Sigmoid colon (tissue), 7 donors: ENCODE measurements at places on chromosomes 2 and 18. TPM values are rescaled to one million over a fixed set of nuclear protein-coding genes. Genes with fewer than 3 reads are reported as not detected.

- DNase-seq = peak; percentile 12
Observed at GRCh38 chr2:25079050-25079635, 37.3 kb downstream of the EFR3B start.

UGT1A8 gene
- 1.8 TPM for polyA plus RNA-seq

DNA sequence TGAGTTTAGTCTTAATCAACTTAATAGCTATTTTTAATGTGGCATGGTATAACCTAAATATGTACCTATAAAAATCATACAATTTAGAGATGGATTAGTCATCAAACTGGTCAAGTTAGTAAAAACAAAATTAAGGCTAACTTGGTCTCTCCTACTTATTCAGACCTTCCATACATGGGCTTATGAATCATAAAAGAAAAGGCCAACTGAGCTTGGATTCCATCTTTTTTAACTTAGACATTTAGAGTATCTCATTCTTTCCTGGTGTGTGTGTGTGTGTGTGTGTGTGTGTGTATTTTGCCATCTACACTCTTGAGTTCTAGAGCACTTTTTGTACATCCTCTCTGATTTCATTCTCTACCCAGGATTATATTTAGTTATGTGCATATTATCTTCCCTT is 637.5 kb downstream of the PLCL1 start:
- no peak for DNase-seq

DNA sequence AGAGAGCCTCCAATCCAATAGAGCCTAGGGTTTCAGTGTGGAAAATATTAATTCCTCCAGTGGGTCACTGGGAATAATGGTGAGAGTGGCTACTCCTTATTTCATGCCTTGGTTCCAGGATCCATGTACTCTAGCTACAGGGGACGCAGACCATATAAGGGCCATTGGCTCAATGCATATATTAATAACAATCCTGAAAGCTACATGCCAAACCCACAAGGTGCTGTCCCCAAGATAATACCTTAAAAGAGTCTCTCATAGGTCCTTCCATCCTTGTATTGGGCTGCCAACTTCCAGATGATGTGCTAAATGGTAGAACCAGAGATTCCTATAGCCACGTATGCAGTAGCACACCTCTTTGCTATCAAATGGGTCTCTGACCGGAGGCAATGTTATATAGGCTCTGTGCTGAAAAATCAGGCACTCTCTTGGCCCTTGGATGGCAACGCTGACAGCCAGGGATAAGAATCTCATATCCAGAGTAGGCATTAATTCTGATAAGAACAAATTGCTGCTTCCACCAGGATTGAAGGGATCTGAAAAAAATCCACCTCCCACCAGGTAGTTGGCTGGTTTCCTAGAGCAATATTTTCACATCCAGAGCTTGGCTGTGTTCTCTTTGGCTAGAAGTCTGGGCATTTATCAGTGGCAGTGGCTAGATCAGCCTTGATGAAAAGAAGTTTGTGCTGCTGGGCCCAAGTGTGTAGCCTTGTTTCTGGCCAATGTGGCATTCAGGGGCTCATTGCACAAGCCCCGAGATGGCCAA is 218.1 kb upstream of the MGAT5 start:
- no peak for DNase-seq

TNFRSF11A gene
- 2.8 TPM for polyA plus RNA-seq

DNA sequence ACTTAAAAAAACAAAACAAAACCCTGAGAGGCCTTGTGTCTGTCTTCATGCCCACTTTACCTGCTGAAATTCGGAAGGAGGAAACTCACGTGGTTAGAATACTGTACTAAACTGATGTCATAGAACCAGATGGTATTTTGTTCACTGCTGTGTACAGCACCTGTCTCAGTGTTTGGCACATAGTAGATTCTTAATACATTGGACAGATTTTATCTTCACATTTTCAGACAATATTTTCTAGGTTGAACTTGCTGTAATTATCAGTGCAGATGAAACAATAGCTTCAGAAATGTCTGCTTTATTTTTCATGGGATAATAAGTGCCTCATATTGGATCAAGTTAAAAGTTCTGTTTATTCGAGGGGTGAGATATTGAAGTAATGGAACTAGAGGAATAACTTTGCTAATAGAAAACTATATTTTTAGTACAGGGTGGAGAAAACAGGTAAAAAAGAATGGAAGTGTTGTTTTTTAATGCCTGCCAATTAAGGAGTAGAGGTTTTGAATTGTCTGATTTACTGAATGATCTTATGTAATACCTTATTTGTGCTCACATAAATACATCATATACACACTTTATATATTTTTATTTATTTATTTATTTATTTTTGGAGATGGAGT is 23.7 kb downstream of the DDX1 start:
- DNase-seq = no peak

LYPD6 gene
- polyA plus RNA-seq = 1.0 TPM

CNTNAP5 gene
- polyA plus RNA-seq = not detected

MTCL1 gene
- 0.69 TPM for polyA plus RNA-seq

SFXN5 gene
- polyA plus RNA-seq = 12.4 TPM

GRCh38 chr2:46939626-46940359 is 24.2 kb upstream of the MCFD2 start:
- DNase-seq = no peak

AUP1 gene
- 46.5 TPM for polyA plus RNA-seq

GRCh38 chr2:200733713-200734198 is 78.0 kb upstream of the BZW1 start:
- DNase-seq = no peak

DNA sequence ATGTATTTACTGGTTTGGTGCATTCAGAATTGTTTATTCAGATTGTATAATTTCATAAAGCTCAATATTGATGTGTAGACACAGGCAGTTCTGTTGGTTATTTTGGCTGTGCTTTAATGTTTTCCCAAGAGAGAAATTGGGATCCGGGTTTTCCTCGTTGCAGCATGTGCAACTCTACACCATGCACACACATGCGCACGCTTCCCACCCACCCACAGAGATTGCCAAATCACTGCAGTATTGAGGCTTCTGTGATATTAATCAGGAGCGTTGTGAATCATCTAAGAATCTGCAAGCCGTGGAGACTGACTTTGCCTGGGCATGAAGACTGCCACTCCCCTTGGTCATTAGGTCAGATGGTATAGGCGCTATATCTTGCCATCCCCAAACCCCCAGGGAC is 571.5 kb downstream of the SLC4A3 start:
- DNase-seq = no peak

- no peak for DNase-seq
Observed at GRCh38 chr18:70044632-70045031, 97.0 kb upstream of the CD226 start.

- DNase-seq = no peak
Observed at GRCh38 chr2:146652311-146652710, 1192.5 kb upstream of the ACVR2A start.

DNA sequence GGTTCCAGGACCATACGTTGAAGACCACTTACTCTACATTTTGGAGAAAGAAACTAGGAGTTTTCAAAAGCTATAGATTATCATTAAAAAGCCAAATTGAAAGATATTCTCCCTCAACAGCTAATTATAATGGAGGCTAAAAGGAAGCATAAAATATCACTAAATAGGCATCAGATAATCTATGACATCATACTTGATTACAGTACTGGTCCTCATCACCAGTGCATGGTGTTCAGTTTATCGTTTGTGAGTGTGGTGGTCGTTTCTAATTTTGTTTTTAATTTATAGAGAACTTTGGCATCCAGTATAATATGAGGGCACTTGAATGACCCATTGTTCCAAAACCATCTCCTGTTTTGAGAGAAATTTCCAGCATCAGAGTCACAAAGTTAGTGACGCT is 80.9 kb downstream of the HNRNPLL start:
- DNase-seq = no peak

SCN2A gene
- not detected for polyA plus RNA-seq

DNA sequence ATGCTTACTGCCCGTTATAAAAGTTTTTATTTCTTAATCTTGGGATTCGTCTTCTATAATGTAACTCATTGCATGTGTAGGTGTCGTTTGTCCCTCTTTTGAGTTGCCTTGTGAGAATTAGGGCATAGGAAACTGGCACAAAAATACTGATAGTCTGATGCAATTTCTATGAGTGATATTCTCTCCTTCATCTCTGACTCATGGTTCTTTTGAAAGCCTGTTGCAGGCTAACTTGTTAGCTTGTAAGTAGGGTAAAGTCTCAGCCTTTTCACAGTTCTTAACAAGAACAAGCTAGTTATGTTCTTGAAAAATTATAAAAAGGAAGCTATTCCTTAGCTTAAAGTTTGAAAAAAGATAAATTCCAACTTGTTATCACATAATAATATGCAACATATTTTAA is 1085.4 kb upstream of the NRXN1 start:
- no peak for DNase-seq

GRCh38 chr2:134564549-134564948 is 154.3 kb downstream of the TMEM163 start:
- DNase-seq = no peak

POTEC gene
- not detected for polyA plus RNA-seq

DNA sequence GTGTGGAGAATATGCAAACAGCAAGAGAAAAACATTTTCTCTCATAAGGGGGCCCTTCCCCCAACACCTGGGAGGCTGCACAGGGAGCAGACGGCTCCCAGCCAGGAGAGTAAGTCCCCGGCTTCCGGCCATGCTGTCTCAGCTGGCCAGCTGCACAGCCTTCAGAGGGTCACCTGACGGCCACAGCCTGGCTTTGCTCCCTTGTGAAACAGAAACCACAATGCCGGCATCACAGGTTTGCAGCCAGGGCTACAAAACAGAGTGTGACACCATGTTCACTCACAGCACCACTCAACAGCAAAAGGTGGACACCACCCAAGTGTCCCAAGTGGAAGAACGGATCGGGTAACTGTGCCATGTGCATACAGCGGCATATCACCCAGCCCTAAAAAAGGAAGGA is 86.9 kb upstream of the GPC1 start:
- DNase-seq = peak; percentile 68

DNA sequence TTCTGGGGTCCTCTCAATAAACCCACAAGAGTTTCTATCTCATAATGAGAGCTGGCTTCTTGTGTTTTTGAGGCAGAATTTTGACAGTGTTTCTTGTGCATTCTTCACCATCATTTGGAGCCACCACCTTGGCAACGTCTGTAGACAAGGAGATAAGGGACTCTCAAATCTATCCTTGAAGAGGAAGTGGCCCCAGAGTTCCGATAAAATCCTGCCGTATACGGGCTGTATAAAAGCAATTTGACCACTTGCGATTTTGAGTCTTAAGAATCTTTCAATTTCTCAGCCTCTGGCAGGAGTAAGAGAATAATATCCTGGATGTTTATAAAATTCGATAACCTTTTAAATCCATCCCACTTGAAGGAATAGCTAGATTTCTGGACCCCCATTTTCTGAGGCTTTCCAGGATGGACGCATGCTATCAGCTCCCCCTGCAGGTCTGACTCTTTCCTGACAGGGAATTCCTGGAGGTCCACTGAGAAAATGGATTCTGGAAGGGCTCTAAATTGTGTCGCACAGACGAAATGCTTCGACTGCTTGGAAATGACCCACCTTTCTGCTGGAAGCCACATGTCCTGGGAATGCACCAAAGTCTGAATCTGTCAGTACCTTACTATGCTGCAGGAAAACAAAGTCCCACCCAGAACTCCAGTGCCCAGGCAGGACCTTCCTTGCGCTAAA is 54.1 kb downstream of the E2F6 start:
- DNase-seq = peak; percentile 72

TSHZ1 gene
- polyA plus RNA-seq = 8.8 TPM

- DNase-seq = no peak
Observed at GRCh38 chr2:43977677-43978375, 18.0 kb downstream of the LRPPRC start.

DNA sequence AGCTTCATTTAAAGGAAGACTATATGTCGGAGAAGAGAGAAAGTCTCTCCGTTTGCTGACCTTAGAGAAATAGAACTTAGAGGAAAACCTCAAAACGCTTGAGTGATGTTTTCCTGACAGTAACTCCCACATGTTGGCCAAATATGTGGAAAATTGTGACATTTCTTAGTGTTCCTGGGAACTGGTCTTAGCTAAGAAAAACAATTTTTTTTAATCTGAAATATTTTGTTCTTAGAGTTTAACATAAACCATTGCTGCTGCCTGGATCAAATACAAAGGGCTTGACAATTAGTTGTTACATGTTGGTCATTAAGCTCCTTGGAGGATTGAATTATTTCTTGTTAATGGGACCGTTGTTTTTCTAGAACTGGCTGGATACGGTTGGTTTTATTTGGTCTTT is 16.3 kb downstream of the DYNC2LI1 start:
- no peak for DNase-seq

GRCh38 chr18:79448621-79449020 is 52.9 kb downstream of the NFATC1 start:
- no peak for DNase-seq

- DNase-seq = no peak
Observed at GRCh38 chr2:201130524-201131186, 14.7 kb downstream of the CFLAR start.

FARSB gene
- polyA plus RNA-seq = 11.4 TPM

DNA sequence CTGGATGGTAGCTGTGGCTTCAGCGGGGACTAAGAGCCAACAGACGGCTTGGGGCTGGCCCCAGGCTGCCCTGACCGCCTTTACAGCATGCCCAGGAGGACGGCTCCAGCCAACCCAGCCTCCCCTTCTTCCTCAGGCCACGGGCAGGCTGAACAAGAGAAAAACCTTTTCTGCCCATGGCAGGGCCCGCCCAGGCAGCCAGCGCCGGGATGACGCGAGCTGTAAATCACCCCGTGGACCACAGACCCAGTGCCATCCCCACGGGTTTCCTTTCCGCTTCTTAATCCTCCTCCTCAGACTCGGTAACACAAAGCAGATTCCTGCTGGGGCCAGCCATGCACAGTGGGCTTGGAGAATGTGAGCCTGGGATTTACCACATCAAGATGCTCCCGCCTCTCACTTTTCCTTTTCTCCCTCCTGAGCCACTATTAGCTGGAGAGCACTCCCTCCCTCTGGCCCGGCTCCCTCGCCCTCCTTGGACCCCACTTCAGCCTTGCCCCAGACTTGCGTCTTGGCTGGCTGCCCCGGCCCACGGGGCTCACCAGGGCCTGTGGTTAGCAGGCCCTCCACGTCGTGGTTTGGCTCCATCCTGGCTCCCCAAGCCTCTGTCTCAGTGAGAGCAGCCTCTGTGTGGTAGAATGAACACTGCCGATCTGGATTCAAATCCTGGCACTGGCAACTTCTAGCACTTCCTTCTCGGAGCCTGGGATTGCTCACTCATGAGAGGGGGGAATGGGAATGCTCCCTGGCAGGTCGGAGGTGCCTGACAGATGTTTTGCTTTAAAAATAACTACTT is 31.4 kb downstream of the ATOH8 start:
- peak; percentile 85 for DNase-seq

DNA sequence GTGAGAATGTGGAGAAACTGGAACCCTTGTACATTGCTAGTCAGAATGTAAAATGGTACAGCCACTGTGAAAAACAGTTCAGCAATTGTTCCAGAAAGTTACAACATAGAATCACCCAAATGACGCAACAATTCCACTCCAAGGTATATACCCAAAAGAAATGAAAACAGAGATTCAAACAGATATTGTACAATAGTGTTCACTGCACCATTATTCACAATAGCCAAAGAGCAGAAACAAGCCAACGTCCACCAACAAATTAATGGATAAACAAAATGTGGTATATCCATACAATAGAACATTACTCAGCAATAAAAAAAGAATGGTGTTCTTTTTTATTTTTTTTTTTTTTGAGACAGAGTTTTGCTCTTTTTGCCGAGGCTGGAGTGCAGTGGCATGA is 10.9 kb downstream of the CLASP1 start:
- DNase-seq = no peak

- DNase-seq = no peak
Observed at GRCh38 chr18:9191658-9192256, 55.2 kb downstream of the ANKRD12 start.
